ENCODE measurements at places on chromosomes 11 and 22.

DNA sequence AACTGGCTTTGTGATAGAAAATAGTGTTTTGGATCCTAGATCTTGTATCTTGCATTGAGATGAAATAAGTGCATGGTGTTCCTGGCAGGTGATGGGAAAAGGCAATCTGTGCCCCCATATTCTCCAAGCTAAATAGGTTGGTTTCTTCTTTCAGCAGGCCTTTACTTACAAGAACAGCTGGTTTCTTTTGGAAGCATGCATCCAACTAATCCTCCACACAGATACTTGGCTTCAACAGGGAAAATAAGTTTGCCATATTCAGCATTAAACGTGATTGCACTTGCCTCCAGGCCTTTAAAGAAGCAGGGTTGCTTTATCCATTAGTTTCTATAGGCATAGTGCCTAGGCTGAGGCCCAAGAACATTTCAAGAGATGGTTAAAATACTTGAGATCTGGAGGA lies 59.9 kb downstream of the APIP start:
- DNase-seq, result no peak
- no peaks in the 10 kb centered on the region for H3K4me1 ChIP-seq
- H3K27me3 ChIP-seq, result no peaks in the 10 kb centered on the region
- H3K27ac ChIP-seq, result no peak overlapping the region
- H3K4me3 ChIP-seq, result no peak overlapping the region

DNA sequence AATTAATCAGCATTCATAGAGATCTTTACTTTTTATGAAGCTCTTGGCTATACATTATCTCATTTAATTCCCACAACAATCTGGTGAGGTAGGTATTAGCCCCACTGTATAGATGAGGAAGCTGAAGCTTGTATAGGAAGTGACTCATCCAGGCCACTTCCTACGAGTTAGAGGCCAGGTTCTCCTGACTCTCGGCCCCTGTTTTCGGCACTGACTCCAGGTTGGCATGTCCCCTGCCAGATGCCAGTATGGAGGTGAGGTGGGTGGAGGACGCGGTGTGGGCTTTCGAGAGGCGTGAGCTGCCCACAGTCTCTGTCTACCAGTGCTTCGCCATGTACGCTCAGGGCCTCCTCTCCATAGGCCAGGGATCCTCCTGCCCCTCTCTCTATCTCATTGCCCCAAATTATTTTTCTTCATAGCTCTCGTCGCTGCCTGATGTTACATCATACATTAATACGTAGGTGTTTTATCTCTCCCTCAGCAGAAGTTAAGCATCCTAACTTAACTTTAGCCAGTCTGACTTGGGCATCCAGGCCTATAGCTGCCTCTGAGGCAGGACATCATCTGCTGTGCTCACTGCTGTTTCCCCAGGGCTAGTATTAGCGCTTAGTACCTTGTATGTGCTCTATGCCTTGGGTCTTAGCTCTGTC lies 9.0 kb downstream of the DGAT2 start:
- H3K4me1 ChIP-seq, result peaks cover 2% of the 10 kb centered on the region
- H3K27ac ChIP-seq, result no peak overlapping the region
- no peak overlapping the region for H3K4me3 ChIP-seq
- no peaks in the 10 kb centered on the region for H3K36me3 ChIP-seq
- no peak for DNase-seq

- no peaks in the 10 kb centered on the region for H3K36me3 ChIP-seq
- H3K4me3 ChIP-seq, result no peak overlapping the region
- H3K27ac ChIP-seq, result no peak overlapping the region
- DNase-seq, result no peak
- no peaks in the 10 kb centered on the region for H3K27me3 ChIP-seq
- no peaks in the 10 kb centered on the region for H3K4me1 ChIP-seq
Measured at GRCh38 chr11:64086258-64087123, 50.8 kb downstream of the FLRT1 start.

- no peaks in the 10 kb centered on the region for H3K27me3 ChIP-seq
- peak overlapping the region; percentile 82 for H3K4me3 ChIP-seq
- peak overlapping the region; percentile 36 for H3K27ac ChIP-seq
- no peaks in the 10 kb centered on the region for H3K36me3 ChIP-seq
Measured at GRCh38 chr11:18700375-18700774, 1.8 kb downstream of the TMEM86A start.

DNA sequence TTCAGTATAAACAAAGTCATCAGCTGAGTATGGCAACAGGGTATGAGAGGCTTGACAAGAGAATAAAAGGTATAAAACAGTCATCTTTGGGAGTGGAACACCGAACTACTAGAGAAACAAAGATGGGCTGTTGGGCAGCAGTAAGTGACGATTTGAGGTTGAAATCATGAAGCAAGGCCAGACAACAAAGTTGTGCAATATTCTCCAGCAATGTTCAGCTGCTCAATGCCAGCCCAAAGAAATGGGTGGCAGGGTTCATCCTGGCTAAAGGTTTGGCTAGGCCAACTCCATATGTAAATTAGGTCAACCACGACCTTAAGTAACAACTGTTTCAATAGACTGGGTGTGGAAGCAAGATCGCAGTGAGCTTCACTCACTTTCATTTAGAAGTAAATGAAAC lies 6.2 kb downstream of the APIP start:
- no peak overlapping the region for H3K27ac ChIP-seq
- no peak for DNase-seq
- no peaks in the 10 kb centered on the region for H3K27me3 ChIP-seq
- peaks cover 13% of the 10 kb centered on the region for H3K4me1 ChIP-seq

DNA sequence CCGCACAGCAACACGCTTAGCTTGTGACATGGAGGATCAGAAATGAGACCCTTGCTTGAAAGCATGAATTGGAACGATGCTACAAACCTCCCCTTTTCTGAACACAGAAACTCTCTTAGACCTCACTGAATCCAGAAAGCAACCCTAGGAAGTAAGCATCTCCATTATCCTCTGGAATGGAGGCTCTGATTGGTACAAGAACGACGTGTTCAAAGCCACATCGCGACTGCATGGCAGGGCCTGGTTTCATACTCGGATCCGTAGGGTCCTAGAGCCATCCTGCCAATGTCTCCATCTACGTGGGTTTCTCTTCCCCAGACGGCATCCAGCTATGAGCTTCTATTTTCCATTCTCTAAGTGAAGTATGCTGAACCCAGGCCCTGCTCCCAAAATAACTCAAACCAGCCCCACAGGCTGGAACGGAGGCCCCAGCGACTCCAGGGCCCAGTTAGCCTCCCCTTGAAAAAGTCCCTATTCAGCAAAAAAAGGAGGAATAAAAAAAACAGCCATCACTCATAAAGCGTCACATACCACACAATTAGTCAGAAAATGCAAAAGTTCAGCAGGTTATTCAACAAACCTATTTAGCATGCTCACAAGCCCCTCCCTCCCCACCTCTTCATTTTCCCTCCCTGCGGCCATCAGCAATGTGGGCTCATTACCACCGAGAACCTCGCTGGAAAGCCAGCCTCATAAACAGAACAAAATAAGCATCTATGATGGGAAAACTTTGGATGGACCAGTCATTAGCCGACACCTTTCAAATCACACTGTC lies 7.1 kb upstream of the MN1 start:
- no peak overlapping the region for H3K27ac ChIP-seq
- peaks cover 11% of the 10 kb centered on the region for H3K4me1 ChIP-seq
- peaks cover 57% of the 10 kb centered on the region for H3K27me3 ChIP-seq
- H3K4me3 ChIP-seq, result no peak overlapping the region

DNA sequence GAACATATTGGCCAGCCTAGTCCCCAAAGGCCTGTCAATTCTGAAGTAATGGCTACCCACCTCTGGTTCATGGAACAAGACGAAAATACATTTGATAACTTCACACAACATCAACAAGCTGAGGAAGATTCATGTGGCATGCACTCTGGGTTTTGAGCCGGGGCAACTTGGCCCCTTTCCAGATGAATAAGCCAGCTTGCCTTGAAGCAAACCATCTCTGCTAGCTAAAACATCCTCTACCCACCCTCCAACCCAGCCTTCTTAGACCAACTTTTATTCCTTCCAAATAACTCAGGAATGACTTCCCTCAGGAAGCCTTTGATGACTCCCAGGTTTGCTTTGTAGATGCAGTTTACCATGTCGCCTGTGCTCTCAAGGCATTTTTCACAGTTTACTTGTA lies 94.4 kb downstream of the SLC1A2 start:
- no peak for DNase-seq
- peaks cover 34% of the 10 kb centered on the region for H3K4me1 ChIP-seq
- H3K27me3 ChIP-seq, result no peaks in the 10 kb centered on the region
- H3K27ac ChIP-seq, result no peak overlapping the region

DNA sequence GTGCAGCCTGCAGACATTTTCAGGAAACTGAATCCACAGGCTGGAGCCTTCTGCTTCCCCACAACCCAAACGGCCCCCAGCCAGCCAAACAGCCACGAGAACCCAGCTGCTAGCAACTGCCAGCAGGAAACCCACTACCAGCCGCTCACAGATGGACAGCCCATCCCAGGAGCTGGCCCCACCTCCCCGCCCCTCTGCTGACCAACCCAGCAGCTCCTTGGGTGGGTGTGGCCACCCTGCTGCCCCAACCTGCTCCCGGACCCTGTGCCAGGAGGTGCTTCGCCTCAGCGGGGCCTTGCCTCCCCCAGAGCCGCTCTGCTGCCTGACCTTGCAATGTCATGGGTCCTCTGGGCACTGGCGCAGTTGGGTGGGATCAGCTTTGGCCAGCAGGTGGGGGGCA lies 8.2 kb upstream of the CCDC188 start:
- no peak overlapping the region for H3K27ac ChIP-seq
- no peaks in the 10 kb centered on the region for H3K27me3 ChIP-seq
- DNase-seq, result no peak
- H3K4me3 ChIP-seq, result no peak overlapping the region

- DNase-seq, result no peak
- H3K4me3 ChIP-seq, result no peak overlapping the region
- H3K36me3 ChIP-seq, result peaks cover 4% of the 10 kb centered on the region
- H3K27ac ChIP-seq, result no peak overlapping the region
Measured at GRCh38 chr22:48832592-48832991, 995.1 kb downstream of the BRD1 start.

DNA sequence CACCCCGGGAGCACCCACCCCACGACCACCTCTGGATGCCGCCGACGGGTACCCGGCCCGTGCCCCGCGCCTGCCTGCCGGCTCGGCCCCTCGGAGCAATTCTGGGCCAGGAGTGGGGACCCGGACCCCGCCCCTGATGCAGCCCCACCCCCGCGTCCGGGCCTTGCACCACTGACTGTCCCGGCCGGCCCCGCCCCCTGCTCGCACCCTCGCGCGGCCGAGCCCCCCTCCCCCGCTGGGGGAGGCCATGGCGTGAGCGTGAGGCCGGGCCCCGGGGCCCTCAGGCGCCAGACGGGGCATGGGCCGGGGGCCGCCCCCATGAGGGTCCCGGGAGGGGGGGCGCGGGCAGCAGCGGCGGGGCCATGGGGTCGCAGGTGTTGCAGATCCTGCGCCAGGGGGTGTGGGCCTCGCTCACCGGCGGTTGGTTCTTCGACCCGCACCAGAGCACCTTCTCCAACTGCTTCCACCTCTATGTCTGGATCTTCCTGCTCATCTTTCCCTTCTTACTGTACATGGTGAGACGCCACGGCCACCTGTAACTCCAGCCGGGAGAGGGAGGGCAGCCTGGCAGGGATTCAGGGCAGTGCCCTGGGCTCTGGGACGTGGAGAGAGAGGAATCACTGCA lies 486 bp downstream of the PCNX3 start:
- peaks cover 30% of the 10 kb centered on the region for H3K36me3 ChIP-seq
- H3K4me1 ChIP-seq, result peaks cover 19% of the 10 kb centered on the region
- no peak for DNase-seq
- H3K4me3 ChIP-seq, result peak overlapping the region; percentile 95
- no peaks in the 10 kb centered on the region for H3K27me3 ChIP-seq
- peak overlapping the region; percentile 99 for H3K27ac ChIP-seq

DNA sequence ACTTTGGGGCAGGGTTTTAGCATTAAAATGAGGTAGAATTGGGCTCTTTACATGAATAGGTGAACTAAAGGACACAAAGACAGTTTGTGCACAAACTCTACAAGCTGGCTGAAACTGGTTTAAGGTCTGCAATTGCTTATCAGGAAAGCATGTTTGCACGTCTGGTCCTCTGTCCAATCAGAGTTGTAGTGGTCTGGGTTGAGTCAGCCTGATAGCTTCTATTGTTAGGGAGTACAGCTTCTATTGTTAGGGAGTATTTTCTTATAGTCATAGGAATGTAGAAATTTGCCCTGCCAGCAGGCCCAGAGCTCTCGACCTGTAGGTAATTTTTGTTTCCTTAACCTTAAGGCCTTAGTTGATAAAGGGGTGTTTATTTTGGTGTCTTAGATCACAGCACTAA lies 1422.4 kb downstream of the LRRC4C start:
- DNase-seq, result no peak
- no peak overlapping the region for H3K27ac ChIP-seq
- no peaks in the 10 kb centered on the region for H3K4me1 ChIP-seq
- no peaks in the 10 kb centered on the region for H3K27me3 ChIP-seq
- no peak overlapping the region for H3K4me3 ChIP-seq

- peaks cover 3% of the 10 kb centered on the region for H3K36me3 ChIP-seq
- DNase-seq, result no peak
- H3K27me3 ChIP-seq, result no peaks in the 10 kb centered on the region
- H3K27ac ChIP-seq, result no peak overlapping the region
- H3K4me3 ChIP-seq, result no peak overlapping the region
- peaks cover 10% of the 10 kb centered on the region for H3K4me1 ChIP-seq
Measured at GRCh38 chr22:17832665-17833064, 58.4 kb upstream of the BID start.

DNA sequence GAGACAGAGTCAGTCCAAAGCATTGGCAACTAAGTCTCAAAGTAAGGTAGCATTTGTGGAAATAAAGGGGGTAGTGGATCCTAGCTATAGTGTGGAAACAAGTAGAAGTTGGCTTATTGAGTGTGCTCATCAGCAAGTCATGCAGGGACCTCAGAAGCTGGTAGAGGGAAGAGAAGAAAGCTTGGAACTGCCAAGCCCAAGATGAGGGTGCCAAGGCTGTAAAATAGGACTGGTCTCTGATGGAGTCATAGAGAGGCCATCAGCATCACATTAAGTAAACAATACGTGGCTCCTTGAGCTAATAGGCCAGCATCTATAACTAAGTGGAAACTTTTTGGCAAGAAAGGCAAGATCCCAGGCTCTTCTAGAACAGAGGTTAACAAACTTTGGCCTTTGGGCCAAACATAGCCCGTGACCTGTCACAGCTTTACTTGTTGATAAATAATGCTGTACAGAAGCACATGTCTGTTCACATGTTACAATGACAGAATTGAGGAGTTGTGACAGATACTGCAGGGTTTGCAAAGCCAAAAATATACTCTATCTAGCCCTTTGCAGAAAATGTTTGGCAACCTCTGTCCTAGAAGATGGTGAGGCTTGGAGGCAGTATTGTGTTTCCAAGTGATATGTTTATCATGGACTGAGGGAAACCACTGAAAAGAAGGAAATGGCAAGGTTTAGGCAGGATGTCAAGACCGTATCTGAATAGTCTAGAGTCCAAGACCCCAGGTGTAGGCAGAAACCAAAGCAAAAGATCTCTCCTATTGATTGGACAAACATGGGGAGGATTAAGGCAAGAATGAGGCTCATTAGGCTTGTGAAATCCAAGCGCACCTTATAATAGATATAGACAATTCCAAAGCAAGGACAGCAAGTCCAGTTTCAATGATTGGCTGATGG lies 62.5 kb upstream of the CD44 start:
- no peak for DNase-seq
- H3K4me3 ChIP-seq, result peak overlapping the region; percentile 57
- no peaks in the 10 kb centered on the region for H3K27me3 ChIP-seq
- no peaks in the 10 kb centered on the region for H3K36me3 ChIP-seq
- H3K4me1 ChIP-seq, result peaks cover 79% of the 10 kb centered on the region
- H3K27ac ChIP-seq, result peak overlapping the region; percentile 77
